ENCODE measurements at places on chromosomes 5 and 9. TPM values are rescaled to one million over a fixed set of nuclear protein-coding genes. Genes with fewer than 3 reads are reported as not detected.

Gene TLN1
- total RNA-seq: 51.8 TPM

Gene PPP3R2
- total RNA-seq: not detected

DNA sequence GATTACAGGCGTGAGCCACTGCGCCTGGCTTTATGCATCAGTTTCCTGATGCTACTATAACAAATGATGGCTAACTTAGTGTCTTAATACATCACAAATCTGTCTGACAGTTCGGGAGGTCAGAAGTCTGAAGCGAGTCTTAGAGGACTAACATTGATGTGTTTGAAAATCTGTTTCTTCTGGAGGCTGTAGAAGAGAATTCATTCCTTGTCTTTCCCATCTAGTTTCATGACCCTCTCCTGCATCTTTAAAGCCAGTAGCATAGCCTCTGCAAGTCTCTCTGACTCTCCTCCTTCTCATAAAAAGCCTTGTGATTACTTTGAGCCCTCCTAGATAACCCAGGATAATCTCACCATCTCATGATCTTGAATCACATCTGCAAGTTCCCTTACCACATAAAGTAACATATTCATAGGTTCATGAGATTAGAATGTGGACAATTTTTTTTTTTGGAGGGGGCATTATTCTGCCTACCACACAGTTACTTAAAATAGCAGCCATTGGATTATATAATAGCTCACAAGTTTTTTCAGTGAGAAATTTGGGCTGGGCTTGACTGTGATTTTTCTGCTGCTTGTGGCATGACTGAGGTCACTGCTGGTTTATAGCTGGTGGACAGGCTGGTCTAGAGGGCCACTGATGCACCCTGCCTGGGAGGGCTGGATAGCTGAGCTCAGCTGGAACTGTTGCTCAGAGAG is 134.8 kb downstream of the FBXL7 start:
- H3K4me3 ChIP-seq: no peak overlapping the region
- no peaks in the 10 kb centered on the region for H3K36me3 ChIP-seq
- H3K27me3 ChIP-seq: no peaks in the 10 kb centered on the region
- H3K4me1 ChIP-seq: no peaks in the 10 kb centered on the region
- no peak for DNase-seq
- no peak overlapping the region for H3K27ac ChIP-seq

DNA sequence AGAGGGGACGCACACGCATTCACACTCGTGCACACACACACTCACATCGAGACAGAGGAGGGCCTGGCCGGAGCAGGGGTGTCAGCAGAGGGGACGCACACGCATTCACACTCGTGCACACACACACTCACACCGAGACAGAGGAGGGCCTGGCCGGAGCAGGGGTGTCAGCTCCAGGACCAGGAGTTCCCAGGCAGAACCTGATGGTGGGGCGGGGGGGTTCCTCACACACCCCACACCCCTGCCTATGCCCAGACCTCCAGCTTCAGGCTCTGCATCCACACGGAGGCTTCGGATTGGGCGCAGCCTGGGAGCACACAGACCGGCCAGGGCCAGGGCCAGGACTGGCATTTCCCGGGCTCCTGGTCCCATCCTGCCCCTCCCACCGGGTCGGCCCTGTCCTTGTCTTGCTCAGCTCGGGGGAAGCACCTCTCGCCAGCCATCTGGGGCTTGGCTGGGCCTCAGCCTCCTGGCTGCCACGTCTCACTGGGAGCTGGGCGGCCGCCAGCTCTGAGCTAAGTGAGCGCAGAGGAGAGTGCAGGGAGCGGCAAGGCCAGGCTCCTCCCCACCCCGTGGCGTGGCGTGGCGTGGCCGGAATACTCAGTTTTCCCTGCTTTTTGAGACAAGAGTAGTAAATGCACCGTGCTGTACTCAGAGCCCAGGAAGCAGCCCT is 31.3 kb downstream of the ADAMTS2 start:
- H3K4me3 ChIP-seq: no peak overlapping the region
- no peaks in the 10 kb centered on the region for H3K36me3 ChIP-seq
- no peaks in the 10 kb centered on the region for H3K4me1 ChIP-seq
- H3K27me3 ChIP-seq: no peaks in the 10 kb centered on the region
- no peak overlapping the region for H3K27ac ChIP-seq
- no peak for DNase-seq

GRCh38 chr5:12679731-12680130 is 775.5 kb upstream of the CTNND2 start:
- H3K4me3 ChIP-seq: no peak overlapping the region
- no peaks in the 10 kb centered on the region for H3K36me3 ChIP-seq
- no peak overlapping the region for H3K27ac ChIP-seq

DNA sequence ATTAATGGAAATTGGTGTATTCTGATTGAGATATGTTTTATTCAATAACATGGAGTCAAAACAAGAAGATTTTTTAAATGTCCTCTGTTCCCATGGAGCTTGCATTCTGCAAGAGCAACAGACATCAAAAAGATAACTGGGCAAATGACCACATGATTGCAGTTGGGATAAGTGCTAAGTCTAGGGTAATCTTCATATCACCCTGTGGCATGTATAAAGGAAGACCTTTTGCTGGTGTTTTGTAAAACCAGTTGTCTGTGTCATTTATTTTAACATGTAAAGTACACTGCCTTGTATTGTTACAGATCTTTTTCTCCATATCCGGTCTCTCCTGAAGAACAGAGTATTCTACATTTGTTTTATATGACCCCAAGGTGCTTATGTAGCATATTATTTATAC is 44.0 kb downstream of the PTCD2 start:
- no peaks in the 10 kb centered on the region for H3K27me3 ChIP-seq
- H3K4me1 ChIP-seq: peaks cover 6% of the 10 kb centered on the region
- peaks cover 2% of the 10 kb centered on the region for H3K36me3 ChIP-seq
- H3K27ac ChIP-seq: no peak overlapping the region

- peaks cover 42% of the 10 kb centered on the region for H3K36me3 ChIP-seq
- H3K27me3 ChIP-seq: no peaks in the 10 kb centered on the region
- peak overlapping the region; percentile 85 for H3K27ac ChIP-seq
- H3K4me1 ChIP-seq: peaks cover 42% of the 10 kb centered on the region
- H3K4me3 ChIP-seq: peak overlapping the region; percentile 98
Observed at GRCh38 chr9:113274474-113275156, 757 bp downstream of the CDC26 start.

Measured in HepG2 (cell line).